ENCODE measurements at places on chromosomes 11 and 22.

DNA sequence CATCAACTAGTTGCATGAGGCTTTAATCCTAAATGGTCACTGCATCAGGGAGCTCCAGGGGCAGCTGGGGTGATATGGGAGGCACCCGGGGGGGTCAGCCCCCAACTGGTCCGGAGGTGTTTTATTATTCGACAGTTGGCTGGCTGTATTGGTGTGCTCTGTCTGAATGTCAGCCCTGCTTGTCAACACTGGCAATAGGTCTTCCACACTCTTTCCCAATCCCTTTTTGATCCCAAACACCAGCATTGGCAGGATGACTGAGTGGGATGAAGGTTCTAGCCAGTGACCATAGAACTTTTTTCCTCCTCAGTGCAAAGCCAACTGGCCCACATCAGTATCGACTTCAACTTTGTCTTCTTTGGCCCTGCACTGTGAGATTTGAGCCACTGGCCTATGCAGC is 8.9 kb upstream of the LDLRAD3 start:
- no peak for DNase-seq

GRCh38 chr11:207863-208180 is 314 bp downstream of the RIC8A start:
- DNase-seq, result no peak

- DNase-seq, result no peak
Measured at GRCh38 chr11:120063686-120064340, 74.1 kb downstream of the TRIM29 start.

DNA sequence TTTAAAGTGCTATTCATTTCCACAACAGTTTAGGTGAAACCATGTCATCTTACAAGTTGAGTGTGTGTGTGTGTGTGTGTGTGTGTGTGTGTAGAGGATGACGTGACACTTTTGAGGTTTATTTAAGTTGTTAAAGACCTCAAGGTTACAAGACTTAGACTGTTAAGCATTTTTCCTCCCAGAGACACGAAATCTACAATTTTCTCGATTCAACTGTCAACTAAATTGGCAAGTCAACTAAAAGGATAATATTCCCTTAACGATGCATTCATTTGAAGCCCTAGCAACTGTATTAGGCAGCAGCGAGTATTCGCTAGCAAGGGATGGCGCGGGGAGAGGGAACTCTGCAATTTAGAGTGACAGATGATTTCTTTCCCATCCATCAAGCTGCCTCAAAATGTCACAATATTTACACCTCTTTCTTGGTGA is 17.6 kb upstream of the BDNF start:
- no peak for DNase-seq

GRCh38 chr11:36488096-36488495 is 22.0 kb downstream of the TRAF6 start:
- DNase-seq, result no peak

GRCh38 chr22:50686794-50687193 is 14.2 kb downstream of the SHANK3 start:
- no peak for DNase-seq

DNA sequence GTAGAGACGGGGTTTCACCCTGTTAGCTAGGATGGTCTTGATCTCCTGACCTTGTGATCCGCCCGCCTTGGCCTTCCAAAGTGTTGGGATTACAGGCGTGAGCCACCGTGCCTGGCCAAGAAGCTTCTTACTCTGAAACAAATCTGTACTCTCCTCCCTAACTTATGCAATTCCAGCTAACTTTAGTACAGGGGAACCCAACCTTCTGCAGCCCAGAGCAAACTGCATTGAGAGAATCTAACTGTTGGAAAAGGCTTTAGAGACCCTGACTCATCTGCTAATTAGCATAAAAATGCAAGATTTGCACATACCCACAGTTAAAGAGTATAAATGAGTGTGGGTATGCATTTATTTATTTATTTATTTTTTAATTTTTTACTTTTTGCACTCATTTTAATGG is 64.8 kb downstream of the APOL5 start:
- DNase-seq, result no peak

GRCh38 chr11:43282607-43283440 is 29.0 kb upstream of the API5 start:
- DNase-seq, result peak; percentile 51

DNA sequence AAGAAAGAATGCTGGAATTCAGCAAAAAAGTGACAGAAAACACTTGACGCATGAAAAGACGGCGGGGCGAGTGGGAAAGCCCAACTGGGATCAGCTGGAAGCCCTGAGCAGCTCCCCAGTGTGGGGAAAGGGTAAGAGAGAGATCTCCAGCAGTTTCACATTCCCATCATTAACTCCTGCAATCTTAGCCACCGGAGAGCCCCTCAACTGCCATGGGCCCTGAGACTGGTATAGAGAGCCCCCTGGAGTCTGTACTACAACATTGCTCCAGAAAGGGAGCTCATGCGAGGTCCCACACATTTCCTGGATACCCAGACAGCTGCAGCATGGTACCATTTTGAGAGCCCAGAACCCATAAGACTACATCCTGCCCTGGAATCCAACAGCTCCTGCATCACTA is 31.1 kb downstream of the MRGPRX4 start:
- no peak for DNase-seq

DNA sequence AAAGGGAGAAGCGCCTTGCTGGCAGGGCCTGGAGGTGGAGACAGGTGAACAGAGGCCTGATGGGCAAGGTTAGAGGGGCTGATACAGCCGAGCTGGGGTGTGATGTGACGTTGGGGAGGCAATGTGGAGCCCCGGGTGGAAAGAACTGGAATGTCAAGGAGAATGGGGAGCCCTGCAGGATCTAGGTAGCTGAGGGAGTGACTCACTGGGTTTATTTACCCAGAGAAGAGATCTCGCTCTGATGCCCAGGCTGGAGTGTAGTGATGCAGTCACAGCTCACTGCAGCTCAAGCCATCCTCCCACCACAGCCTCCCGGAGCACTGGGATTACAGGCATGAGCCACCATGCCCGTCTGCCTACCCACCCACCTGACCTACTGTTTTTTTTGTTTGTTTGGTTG is 1.9 kb upstream of the CYB5R3 start:
- no peak for DNase-seq

DNA sequence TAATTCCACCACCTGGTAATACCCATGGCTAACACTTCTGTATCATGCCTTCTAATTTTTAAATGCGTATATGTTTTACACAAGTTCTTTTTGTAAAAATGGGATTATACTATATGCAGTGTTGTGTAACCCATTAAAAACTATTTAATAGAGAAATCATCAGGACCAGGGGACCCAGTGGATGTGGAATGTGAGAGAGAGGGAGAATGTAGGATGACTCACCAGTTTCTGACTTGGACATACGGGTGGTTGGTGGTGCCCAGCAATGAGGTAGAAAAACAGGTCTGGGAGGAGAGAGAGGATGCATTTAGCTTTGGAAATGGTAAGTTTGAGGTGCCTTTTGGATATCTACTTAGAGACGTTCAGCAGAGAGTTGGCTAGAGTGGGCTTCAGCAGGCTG is 112.0 kb upstream of the TBCEL start:
- DNase-seq, result no peak

DNA sequence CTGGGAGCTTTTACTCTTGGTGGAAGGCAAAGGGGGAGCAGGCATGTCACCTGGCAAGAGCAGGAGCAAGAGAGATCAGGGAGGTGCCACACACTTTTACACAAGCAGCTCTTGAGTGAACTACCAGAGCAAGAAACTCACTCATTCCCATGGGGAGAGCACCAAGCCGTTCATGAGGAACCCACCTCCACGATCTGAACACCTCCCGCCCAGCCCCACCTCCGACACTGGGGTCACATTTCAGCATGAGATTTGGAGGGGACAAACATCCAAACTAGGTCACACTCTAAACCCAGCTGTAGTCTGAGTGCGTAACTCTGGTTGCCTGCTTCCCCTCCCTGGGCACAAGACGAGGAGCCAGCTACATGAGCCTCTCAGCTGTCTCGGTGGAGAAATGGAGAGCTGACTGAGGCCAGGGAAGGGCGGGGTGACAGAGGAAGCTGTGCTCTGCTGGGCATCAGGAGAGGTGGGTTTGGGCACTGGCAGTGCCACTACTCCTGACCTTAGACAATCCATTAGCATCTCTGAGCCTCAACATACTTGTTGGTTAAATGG is 134.6 kb downstream of the PKNOX2 start:
- DNase-seq, result no peak

GRCh38 chr22:17699696-17700340 is 61.3 kb downstream of the BCL2L13 start:
- DNase-seq, result no peak

DNA sequence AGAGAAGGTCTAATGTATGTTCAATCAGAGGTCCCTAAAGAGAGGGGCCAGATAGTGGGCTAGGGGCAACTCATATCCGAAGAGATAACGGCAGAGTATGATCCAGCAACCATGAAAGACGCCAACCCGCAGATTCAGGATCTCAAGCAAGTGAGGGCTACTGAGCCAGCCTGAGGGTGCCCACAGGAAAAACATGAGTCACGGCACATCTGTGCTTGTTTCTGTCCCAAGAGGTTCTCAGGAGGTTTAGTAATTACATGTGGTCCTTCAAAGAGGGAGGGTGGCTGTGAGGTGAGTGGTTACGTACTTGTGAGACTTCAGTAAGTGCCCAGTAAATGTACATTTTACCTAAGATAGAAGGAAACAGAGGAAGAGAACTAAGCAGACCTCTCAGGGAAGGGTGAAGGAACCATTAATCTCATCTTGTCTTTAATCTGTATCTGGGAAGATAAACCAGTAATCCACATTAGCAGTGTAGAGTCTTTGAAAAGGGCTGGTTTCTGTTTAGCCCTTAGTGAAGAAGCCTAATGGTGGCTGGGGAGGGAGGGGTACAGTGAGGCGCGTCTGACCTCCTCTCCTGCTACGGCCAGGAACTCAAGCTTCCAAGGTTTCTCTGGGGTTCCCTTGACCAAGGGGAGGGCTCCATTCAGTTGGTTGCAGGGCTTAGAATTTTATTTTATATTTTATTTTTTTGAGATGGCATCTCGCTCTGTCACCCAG is 10.2 kb downstream of the SIRT3 start:
- no peak for DNase-seq

GRCh38 chr11:47331454-47332302 is 20.8 kb downstream of the MYBPC3 start:
- no peak for DNase-seq

- no peak for DNase-seq
Measured at GRCh38 chr11:125272821-125273220, 108.3 kb downstream of the PKNOX2 start.

GRCh38 chr11:64647019-64647779 is 56.2 kb downstream of the SLC22A12 start:
- DNase-seq, result no peak

DNA sequence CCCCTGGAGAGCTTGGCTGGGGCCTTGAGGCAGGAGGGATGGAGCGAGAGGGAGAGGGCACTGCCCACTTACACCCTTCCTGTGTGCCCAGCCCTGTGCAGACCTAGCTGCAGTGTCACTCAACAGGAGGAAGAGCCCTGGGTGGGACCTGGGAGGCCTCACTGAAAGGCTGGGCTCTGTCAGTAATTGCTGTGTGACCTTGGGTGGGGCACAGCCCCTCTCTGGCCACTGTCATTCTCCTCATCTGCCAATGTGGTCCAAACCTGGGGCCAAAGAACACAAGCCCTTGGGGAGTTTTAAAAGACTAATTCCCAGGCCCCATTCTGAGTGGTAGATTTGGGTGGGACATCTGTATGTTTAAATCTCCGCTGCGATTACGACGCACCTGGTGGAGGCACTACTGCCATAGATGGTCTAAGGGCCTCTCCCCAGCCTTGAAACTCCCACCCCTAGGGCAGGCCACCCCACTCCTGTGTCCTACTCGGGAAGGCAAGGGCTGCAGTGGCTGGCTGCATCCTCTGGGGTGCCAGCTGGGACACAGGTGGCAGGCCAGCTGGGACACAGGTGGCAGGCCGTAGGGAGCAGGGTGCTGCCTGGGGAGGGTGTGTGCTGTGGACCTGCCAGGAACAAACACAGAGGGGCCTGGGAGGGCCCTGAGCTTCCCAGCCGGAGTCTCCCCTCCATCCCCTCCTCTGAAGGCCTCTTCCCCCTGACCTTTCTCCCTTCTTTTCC is 12.3 kb upstream of the SOX10 start:
- no peak for DNase-seq

GRCh38 chr11:16395601-16396000 is 39.3 kb upstream of the SOX6 start:
- DNase-seq, result no peak

DNA sequence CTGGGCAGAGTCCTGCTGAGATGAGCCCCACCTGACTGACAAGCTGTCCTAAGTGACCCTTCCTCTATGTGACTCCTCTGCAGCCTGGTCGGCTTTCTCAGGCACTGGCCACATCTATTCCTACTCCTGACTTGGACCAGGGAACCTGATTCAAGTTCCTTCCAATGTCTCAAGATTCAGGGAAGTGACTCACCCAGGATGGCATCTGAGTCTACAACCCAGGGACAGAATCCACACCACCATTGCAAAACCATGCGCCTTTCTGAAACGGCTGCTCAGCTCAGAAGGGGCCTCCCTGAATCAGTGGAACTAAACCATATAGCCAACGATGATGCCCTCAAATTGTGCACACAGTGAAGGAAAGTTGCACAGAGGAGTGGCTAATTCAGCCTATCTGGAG is 63.9 kb upstream of the CSNK2A3 start:
- DNase-seq, result no peak

- DNase-seq, result no peak
Measured at GRCh38 chr11:100929377-100929776, 200.2 kb downstream of the PGR start.

DNA sequence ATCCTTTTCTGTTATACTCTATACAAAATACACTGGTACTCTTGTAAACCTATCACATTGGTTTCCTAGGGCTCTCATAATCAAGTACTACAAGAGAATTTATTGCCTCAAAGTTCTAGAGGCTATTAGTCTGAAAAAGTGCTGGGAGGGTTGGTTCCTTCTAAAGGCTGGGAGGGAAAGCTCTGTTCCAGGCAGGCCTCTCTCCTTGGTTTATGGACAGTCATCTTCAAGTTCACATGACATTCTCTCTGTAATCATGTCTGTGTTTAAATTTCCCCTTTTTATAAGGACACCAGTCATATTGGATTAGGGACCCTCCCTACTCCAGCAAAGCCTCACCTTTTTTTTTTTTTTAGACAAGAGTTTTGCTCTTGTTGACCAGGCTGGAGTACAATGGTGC is 9.1 kb downstream of the SLC36A4 start:
- DNase-seq, result no peak

- no peak for DNase-seq
Measured at GRCh38 chr11:98531576-98531975, 489.2 kb upstream of the CNTN5 start.

- no peak for DNase-seq
Measured at GRCh38 chr11:35524780-35525179, 636 bp downstream of the PAMR1 start.

Data from dorsolateral prefrontal cortex (tissue), 122 donors.